NCI-H1417 (cell line): ENCODE measurements at places on chromosomes 1 and 21.

DNA sequence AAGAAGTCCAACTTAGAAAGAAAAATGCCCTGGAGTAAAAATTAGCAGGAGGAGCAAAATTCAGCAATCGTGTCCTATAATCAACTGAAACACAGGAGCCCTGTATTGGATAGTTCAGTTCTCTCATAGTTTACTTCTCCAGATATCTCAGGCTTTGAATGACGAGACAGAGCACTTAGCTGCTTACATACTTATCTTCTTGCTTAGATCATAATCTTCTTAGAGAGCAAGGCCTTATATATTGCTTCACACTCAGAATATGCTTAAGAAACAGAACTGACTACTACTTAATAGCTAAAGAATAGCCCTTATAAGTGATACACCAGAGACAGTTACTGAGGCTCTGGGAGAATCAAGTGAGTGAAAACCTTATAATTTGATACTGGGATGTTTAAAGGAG is 38.9 kb downstream of the TOR3A start:
- DNase-seq, result no peak

- no peak for DNase-seq
Measured at GRCh38 chr1:248348475-248348874, at the start of gene OR14C36. TSS of gene OR14C36 (plus strand) at chr1:248348775. CDS start at chr1:248348775, 0 bp downstream.

GRCh38 chr1:230368363-230368762 is 57.8 kb downstream of the PGBD5 start:
- DNase-seq, result no peak

DNA sequence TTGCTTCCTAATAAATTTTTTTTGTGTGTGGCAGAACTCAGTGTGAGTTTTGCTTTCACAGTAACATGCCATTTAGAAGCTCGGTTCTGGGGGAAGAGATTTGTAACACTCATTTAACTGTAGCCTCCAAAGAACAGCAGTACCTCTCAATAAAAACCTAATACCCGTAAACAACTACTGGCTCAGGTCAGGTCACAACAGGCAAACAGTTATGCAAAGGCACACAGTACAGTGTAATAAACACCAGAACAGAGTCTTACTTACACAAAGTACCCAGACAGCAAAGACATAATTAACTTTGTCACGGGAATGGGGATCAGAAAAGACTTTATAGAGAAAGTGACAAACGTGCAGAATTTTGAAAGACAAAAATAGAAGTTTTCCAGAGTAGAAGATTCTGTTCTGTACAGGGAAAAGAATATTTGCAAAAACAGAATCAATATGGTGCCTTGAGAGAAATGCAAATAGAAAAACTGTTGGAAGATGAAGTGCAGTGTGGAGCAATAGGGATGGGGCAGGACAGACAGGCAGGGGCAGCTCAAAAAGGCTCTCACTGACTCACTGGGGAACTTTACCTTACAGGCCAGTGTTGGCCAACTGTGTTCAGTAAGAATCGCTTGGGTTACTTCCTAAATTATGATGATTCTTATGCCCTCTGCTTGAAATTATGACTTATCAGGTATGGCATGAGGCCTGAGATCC is 38.8 kb downstream of the EGLN1 start:
- DNase-seq, result no peak

GRCh38 chr21:41932191-41932575 is 21.6 kb downstream of the C2CD2 start:
- DNase-seq, result no peak

DNA sequence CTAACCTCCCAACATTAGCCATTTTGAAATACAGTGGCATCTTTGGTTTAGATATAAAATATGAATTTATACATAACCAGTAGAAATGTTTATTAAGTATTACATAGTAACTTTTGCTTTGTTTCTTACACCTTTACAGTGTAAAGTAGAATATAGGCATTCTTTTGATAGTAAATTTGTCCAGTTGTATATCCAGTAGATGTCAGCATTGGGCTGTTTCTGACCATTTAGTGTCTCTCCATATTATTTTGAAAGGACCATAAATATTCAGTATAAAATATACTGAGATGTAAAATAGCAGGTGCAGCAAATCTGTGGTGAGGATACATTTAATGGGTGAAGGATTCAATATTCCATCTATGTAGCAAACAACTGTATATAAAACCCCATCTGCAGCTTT is 115.8 kb upstream of the ZRANB2 start:
- no peak for DNase-seq

DNA sequence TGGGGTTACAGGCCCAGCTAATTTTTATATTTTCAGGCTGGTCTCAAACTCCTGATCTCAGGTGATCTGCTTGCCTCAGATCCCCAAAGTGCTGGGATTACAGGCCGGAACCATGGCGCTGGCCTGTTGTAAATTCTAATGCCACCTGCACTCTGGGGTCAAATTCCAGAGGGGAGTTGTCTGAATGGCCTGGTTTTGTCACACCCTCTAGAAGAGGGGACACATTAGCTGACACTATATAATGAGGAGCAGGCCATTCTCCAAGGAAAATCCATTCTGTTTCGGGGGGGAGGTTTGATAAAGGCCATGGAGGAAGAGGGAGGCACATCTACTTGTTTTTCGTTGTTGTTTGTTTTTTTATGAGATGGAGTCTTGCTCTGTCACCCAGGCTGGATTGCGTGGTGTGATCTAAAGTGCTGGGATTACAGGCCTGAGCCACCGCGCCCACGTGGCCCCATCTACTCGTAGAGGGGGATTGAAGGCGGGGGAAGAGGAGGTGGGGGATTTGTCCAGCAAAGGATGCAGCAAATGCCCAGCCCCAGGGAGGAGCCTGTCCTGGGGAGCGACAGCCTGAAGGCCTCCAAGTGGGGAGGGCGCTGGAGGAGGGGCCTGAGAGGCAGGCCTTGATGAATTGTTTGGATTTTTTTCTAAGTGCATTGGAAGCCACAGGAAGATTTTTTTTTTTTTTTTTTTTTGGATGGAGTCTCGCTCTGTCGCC is 78.4 kb upstream of the SLC45A1 start:
- no peak for DNase-seq

DNA sequence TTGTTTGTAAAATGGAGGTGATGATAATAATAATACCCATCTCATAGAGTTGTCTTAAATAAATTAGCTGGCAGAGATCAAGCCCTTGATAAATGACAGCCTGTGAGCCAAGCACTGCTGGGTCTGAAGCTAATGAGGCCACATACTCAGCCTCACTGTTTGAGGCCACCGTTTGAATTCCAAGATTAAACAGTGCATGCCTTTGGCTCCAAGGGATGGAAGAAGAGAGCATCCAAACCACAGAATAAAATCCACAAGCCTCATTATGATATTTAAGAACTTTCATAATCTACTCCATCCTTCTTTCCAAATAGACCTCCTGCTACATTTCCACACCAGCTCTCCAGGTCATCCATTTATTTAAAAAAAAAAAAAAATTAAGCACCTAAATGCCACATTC is 29.0 kb downstream of the TGFBR3 start:
- DNase-seq, result no peak

GRCh38 chr1:39631361-39632322 is 7.8 kb downstream of the HEYL start:
- DNase-seq, result no peak

- DNase-seq, result no peak
Measured at GRCh38 chr1:83927701-83928100, 71.2 kb downstream of the TTLL7 start.

DNA sequence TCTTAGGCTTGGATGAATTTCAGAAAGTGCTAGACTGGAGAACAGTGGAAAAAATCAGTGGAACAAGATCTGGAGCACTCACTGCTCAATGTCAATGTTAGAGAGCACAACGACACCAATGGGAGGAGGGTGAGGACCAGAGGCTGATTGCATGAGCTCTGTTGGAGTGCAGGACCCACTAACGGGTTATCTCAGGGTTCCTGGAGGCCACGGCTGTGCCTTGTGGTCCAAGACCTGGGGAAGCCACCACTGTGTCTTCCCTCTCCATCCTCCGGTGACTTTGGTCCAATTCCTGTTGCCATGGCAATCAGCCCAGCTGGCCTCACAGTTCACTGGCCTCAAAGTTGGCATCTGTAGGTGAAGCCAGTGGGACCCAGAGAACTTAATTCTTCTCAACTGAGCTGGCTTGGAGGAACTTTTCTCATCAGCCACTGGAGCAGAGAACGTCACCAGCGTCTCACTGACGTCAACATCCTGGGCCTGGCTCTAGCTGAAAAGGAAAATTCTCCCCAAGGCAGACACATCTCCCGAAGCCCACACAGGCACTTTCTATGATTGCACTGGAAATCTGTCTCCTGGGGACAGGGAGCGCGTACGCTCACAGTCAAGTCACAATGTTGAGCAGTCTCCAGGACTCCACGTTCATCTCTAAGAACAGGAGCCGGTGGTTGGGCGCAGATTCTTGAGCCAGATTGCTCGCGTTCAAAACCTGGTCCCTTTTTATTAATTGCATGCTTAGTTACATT is 21.9 kb upstream of the GPR157 start:
- no peak for DNase-seq

DNA sequence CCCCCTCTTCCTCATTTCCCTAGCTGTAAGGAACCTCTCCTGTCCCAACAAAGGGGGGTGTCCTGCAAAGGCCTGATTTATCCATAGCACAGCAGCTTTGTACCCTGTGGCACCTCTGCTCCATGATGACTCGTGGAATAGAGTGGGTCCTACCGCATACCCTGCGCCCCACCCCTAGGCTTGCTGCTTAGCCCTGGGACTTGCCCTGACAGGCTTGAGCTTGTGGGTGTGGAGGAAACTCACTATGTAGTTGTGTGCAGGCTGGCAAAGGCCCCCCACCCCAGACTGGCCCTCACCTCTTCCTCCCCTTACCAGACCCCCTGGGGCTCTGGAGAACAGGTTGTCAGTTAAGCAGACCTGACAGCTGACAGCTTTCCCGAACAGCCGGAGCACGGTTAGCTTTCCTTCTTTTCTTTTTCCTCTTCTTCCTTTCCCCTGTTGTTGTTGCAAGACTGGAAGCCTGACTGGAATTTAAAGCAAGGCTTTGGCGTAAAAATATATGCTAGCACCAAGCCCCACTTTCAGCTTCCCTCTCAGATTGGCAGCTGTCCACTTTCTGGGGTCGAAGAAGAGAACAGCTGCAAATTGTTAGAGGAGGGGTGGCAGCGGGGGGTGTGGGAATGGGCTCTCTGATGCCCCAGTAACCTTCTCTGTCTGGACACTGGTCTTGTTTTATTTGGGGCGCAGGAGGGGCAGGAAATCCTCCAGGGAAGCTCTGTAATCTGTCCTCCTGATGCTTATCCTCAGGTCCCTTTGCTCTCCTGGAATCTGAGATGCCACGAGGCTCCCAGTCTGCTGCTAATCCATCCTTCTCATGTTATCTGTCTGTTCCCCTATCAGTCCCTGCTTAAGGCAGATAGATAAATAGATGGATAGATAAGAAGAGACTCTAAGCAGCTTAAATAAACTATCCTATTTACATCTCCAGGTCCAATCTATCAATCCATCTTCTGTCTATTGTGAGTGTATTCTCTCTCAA is 134.6 kb downstream of the BRINP2 start:
- DNase-seq, result no peak

- DNase-seq, result no peak
Measured at GRCh38 chr1:1219341-1219740, 5.4 kb upstream of the TNFRSF4 start.

GRCh38 chr1:76581712-76582111 is 285.6 kb upstream of the ST6GALNAC5 start:
- no peak for DNase-seq

- no peak for DNase-seq
Measured at GRCh38 chr1:160093624-160094290, 4.7 kb downstream of the IGSF8 start.

- no peak for DNase-seq
Measured at GRCh38 chr1:93824834-93825233, 54.2 kb downstream of the DNTTIP2 start.

- DNase-seq, result no peak
Measured at GRCh38 chr21:15236111-15236510, 171.3 kb upstream of the NRIP1 start.

GRCh38 chr1:165409657-165410358 is 35.1 kb downstream of the RXRG start:
- DNase-seq, result no peak

- no peak for DNase-seq
Measured at GRCh38 chr1:115227346-115228082, 110.5 kb downstream of the NGF start.

DNA sequence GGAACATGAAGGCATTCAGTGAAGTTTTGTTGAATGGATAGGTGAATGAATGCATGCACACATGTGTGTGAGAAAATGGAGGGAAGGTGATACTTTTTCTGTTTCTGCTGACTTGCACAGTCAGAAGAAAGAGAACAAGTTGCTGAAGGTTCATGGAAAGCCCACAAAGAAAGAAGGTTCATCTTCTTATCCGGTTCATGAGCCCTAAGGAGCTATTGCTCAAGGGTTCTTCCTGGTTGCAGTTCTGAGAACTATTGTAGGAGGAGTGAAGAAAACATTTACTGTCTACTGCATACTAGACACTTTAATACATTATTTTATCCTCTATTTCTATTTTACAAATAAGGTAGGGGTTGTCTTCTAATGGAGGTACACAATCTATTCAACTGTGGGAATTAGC is 13.4 kb upstream of the NIBAN1 start:
- DNase-seq, result no peak

- peak; percentile 22 for DNase-seq
Measured at GRCh38 chr1:96095849-96096612, 625.6 kb upstream of the PTBP2 start.

GRCh38 chr1:234497589-234497988 is 18.6 kb upstream of the TARBP1 start:
- DNase-seq, result no peak

GRCh38 chr1:202282596-202283283 is 59.0 kb downstream of the UBE2T start:
- DNase-seq, result peak; percentile 52

- no peak for DNase-seq
Measured at GRCh38 chr21:26715116-26715515, 130.1 kb downstream of the ADAMTS1 start.

DNA sequence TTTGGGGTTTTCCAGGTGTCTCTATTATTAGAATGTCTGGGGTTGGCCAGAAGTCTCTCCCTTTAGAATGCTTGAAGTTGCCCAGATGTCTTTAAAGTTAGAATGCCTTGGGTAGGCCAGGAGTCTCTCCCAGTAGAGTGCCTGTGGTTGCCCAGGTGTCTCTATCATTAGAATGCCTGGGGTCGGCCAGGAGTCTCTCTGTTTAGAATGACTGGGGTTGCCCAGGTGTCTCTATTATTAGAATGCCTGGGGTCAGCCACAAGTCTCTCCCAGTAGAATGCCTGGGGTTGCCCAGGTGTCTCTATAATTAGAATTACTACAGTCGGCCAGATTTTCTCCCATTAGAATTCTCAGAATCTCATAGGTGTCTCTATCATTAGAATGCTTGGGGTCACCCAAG is 55.2 kb downstream of the RNF187 start:
- DNase-seq, result no peak

GRCh38 chr1:62725255-62725654 is 37.1 kb upstream of the DOCK7 start:
- DNase-seq, result no peak
